ENCODE measurements at places on chromosomes 5 and 9. TPM values are rescaled to one million over a fixed set of nuclear protein-coding genes. Genes with fewer than 3 reads are reported as not detected.

PCDHA11 gene
- total RNA-seq: under 0.01 TPM

C5orf52 gene
- total RNA-seq: not detected

SLF1 gene
- total RNA-seq: 8.5 TPM

TMEM141 gene
- total RNA-seq: 109 TPM

All from epithelial cell of umbilical artery (primary cell).